ENCODE measurements at places on chromosomes 5 and 9.
A peak's percentile ranks its signal among the peaks of the same experiment; 100 is the strongest.

- no peak for DNase-seq
Measured at GRCh38 chr9:78269784-78270183, 27.1 kb upstream of the PSAT1 start.

DNA sequence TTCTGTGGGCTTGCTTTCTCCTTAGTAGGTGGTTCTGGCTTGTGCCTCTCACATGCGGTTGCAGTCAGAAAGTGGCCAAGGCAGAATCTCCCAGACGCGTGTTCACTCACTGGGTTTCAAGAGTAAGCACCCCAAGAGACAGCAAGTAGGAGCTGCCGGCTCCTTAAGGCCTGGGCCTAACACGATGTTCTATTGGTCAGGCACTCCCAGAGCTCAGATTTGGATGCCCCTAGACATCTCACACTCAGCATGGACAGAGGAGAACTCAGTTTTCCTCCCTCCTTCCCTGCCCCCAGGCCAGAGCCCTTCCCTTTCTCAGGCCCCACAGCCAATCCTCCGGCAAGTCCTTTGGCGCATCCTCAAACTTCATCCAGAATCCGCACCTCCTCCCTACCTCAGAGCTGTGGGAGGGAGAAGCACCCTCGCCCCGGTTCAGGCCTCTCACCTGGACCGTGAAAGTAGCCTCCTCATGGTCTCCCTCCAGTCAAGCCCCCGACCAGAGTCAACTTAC, 6.5 kb upstream of the CARD19 start:
- peak; percentile 52 for DNase-seq

DNA sequence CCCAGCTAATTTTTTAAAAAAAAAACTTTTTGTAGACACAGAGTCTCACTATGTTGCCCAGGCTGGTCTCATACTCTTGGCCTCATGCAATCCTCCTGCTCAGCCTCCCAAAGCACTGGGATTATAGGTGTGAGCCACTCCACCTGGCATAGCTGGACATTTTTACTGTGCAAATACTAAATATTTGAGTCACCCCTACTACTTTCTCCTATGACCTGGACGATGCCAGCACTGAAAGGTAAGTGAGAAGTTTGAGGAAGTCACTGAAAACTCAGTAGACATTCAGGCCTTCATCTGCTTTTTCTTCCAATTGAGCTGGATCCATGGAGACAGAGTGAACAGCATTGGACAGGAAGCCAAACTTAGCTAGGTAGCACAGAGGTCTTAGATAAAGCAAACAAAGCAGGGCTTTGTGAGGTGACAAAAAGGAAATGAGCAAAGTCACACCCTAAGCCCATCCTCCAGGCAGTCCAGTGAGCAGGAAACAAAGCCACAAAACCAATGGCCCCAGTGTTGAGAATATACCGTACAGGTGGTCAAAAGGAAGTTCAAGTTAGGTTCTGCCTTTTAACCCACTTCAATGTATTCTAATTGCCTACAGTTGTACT, 192.6 kb upstream of the RASA1 start:
- DNase-seq, result no peak

- DNase-seq, result no peak
Measured at GRCh38 chr9:74846766-74847165, 41.0 kb downstream of the TRPM6 start.

GRCh38 chr5:69006030-69006429, 87.8 kb upstream of the SLC30A5 start:
- no peak for DNase-seq

GRCh38 chr5:133993185-133993936, 11.4 kb downstream of the VDAC1 start:
- no peak for DNase-seq

DNA sequence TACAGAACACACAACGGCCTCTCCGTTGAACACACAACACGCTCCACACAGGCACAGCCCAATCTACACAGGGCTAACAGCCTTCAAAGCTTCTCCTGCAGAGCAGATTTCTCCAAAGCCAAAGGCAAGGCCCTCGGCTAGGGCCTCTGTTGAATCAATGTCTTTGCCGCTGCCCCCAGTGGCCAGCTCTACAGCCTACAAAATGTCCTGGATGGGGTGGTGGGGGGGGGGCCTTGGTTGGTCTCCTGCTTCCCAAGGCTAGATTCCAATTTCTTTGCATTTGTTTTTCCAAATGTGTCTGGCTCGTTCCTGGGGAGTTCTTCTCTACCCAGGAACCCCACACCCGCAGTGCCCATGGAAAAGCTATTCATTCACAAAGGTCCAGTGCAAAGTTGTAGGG, 167.2 kb downstream of the PAX5 start:
- DNase-seq, result no peak

- DNase-seq, result no peak
Measured at GRCh38 chr5:154193283-154193682, 2.8 kb downstream of the GALNT10 start.

DNA sequence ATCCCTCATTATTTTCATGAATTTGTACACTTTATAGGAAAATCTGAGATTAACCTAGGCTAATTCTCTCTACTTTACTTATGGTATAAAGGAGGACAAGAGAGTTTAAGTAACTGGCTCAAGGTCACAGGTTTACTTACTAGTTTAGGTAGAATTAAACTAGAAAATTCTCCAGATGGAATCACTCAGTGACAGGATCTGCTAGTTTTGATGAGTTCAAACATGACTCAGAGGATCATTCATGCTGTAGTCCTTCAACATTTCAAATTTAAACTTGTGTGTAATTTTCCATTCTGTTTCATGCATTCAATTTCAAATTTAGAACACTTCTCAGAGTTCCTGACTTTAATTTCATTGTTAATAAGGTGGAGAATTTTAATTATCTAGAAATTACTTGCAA, 485.7 kb upstream of the TUSC1 start:
- DNase-seq, result no peak

GRCh38 chr5:112634166-112634565, 103.5 kb upstream of the APC start:
- no peak for DNase-seq
